ENCODE measurements at places on chromosomes 2 and 18.
A peak's percentile ranks its signal among the peaks of the same experiment; 100 is the strongest.

GRCh38 chr2:101354420-101355311, 32.6 kb downstream of the CREG2 start:
- DNase-seq = no peak

DNA sequence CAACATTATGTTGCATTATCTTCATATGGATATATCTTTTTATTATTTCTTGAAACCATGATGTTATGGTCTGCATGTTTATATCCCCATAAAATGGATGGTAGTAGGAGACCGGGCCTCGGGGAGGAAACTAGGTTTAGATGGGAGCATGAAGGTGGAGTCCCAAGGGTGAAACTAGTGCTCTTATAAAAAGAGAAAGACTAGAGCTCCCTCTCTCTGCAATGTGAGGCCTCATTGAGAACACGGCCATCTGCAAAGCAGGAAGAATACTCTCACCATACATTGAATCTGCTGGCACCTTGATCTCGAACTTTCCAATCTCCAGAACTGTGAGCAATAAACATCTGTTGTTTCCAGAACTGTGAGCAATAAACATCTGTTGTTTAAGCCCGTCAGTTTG, 64.0 kb downstream of the NXPH2 start:
- no peak for DNase-seq

- no peak for DNase-seq
Observed at GRCh38 chr2:39664888-39665591, 677 bp upstream of the TMEM178A start.

DNA sequence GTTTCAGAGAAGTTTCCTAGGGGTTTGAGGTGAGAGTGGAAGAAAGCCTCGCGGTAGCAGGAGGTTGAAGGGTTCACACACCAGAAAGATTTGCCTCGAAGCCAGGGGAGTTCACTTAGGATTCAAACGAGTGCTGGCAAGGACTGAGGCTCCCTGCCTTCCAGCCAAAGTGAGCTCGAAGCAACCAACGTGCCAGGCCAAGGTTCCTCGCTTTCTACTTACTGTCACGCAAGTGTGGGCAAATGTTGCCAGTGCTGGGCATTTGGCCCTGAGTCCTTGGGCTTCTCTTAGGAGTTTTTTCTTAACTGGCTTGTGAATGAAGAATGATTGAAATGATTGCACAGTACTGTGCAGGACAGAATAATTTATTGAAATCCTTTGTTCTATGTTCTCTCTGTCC, 53.6 kb downstream of the TMEM178A start:
- DNase-seq = peak; percentile 77

- no peak for DNase-seq
Observed at GRCh38 chr18:13444430-13445240, 226.1 kb downstream of the LDLRAD4 start.

DNA sequence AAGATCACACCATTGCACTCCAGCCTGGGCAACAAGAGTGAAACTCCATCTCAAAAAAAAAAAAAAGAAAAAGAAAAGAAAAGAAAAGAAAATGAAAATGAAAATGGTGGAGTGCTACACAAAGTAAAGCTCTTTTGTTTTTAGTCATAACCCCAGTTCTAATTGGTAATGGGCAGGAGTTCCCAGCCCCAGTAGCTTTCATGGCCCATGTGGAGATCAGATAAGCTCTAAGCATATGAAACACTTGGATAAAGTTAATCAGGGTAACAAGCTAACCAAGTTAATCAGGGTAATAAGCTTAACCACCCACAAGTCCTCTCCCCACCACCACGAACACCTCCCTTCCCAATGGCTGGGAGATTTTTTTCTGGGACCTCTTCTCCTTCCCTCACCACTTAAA, 240.8 kb downstream of the BCL11A start:
- DNase-seq = no peak

DNA sequence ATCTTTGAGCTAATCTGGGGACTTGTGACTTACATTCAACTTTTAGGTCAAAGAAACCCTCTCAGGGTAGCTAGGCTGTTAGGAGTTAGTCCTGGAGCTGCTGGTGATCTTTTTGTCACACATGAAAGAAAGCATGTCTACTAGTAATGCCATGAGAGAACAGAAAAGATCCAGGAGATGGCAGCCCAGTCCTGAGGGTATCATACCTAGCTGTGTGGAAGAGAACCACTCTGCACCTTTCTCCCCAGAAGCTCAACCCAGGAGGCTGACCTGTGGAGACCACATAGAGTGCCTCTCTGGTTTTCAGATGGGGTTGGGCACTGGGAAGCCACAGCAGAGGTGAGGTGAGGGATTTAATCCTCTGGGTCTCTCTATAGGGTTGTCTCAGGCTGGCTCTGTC, 460.2 kb upstream of the UBE2E3 start:
- no peak for DNase-seq

DNA sequence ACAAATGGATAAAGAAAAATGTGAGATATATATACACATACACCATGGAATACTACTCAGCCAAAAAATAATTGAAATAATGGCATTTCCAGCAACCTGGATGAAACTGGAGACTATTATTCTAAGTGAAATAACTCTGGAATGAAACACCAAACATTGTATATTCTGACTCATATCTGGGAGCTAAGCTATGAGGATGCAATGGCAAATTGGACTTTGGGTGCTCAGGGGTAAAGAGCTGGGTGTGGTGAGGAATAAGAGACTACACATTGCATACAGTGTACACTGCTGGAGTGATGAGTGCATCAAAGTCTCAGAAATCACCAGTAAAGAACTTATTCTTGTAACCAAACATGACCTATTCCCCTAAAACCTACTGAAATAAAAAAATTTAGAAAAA, 636.0 kb upstream of the LRATD1 start:
- no peak for DNase-seq

GRCh38 chr2:36618381-36618780, 20.4 kb upstream of the FEZ2 start:
- DNase-seq = peak; percentile 78

GRCh38 chr2:159515441-159515840, 100.9 kb downstream of the BAZ2B start:
- no peak for DNase-seq

- no peak for DNase-seq
Observed at GRCh38 chr18:47191961-47192360, 15.8 kb upstream of the IER3IP1 start.

DNA sequence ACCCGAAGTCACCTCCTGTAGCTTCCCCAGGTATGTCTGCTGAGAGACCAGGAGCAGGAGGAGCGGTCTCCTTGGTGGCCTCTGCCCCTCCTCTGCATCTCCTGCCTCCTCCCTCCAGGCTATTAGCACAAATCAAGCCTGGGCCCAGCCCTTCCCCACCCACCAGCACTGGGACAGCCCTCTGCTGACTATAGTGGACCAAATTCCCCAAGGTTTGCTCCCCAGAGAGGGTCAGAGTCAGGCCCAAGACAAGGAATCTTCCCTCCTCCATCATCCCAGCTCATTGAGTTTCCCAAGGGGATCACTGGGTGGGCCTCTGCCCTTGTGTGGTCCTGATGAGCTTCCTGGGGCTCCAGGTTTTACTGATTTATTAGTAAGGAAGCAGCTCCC, 62.1 kb downstream of the EMILIN2 start:
- DNase-seq = no peak

DNA sequence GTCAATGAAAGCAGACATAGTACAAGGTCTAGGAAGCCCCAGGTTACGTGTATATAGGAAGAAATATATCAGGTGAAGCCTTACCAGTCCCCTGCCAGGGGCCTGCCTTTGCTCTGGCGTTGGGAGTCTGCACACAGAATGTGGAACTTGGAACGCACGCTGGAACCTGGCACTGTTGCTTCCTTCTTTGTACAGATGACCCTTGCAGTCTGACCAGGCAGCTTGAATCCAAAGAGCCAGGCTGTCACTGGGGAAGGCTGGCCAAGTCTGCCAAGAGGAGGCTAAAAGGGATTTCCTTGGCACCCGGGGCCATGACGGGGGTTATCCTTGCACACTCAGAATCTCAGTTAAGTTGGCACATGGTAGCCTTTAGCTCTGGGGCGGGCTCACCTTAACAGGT, 39.5 kb downstream of the TMEM247 start:
- DNase-seq = peak; percentile 78

DNA sequence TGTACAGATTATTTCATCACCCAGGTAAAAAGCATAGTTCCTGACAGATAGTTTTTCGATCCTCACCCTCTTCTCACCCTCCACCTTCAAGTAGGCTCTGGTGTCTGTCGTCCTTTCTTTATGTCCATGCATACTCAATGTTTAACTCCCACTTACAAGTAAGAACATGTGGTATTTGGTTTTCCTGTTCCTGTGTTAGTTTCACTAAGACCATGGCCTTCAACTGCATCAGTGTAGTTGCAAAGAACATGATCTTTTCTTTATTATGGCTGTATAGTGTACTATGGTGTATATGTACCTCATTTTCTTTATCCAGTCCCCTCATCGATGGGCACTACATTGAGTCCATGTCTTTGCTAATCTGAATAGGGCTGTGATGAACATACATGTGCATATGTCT, 184.2 kb downstream of the KCNJ3 start:
- no peak for DNase-seq

GRCh38 chr18:53644799-53645471, 579.5 kb downstream of the MBD2 start:
- peak; percentile 78 for DNase-seq
